ENCODE measurements at places on chromosomes 7 and 10. TPM values are rescaled to one million over a fixed set of nuclear protein-coding genes. Genes with fewer than 3 reads are reported as not detected.

KNDC1 gene
- total RNA-seq: 19.3 TPM

SUN3 gene
- total RNA-seq: not detected

GRCh38 chr10:97593421-97593820 is 3.9 kb downstream of the C10orf62 start:
- no peak for DNase-seq

DNA sequence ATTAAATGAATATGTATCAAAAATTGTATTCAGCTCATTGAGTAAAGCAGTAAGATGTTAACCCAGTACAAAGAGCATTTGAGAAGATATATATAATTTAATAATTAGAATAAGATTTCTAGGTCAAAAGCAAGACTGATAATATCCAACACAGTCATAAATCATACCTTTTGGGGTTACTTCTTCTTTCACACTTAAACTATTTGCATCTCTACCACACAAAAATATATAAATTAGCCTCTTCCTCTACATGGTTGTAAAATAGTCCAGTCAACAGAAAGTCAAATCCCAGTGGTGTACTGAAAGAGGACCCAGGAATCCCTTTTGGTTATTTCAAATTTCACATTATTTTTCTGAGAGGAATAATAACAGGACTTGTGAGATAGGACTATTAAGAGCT is 204.6 kb upstream of the INHBA start:
- DNase-seq: no peak

GRCh38 chr10:33493497-33493896 is 159.0 kb upstream of the NRP1 start:
- DNase-seq: no peak

DNA sequence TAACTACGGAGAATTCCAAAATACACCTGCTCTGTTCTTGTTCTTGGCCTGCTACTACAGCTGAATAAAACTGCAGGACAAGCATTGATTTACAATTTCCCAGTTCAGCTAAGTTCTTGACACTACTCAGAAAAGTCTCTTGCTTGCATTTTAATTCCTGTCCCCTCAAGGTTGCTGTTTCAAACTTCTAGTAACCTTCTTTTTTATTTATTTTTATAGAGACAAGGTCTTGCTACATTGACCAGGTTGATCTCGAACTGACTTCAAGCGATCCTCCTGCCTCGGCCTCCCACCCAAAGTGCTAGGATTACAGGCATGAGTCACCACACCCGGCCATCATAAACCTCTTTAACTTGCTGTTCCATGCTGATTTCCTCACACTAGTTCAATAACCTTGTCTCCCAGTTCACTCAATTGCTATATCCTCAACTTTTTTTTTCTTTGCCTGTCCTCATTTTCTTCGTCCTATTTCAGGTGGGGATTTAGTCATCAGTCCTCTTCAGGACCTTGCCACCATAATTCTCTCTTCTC is 79.9 kb downstream of the ARHGAP21 start:
- no peak for DNase-seq

- DNase-seq: no peak
These were observed 44.4 kb upstream of the SLIT1 start for GRCh38 chr10:97230146-97230545.

DNA sequence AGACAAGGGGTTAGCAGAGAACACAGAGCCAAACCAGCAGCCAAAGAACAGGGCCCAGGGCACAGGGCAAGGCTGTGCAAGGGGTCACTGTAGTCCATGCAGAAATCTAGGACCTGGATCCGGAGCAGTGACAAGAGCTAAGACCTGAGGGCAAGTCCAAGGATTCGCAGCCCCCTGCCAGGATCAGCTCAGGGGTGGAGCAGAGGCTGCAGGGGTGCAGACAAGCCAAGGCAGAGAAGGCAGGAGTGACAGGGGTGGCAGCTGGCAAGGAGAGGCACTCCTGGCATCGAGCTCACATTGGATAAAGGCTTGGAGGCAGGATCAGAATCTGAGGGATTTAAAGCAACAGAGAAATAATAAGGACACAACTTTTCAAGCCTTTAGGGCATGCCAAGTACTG is 80.7 kb upstream of the NANOS1 start:
- no peak for DNase-seq

SPDYE2B gene
- not detected for total RNA-seq

DNA sequence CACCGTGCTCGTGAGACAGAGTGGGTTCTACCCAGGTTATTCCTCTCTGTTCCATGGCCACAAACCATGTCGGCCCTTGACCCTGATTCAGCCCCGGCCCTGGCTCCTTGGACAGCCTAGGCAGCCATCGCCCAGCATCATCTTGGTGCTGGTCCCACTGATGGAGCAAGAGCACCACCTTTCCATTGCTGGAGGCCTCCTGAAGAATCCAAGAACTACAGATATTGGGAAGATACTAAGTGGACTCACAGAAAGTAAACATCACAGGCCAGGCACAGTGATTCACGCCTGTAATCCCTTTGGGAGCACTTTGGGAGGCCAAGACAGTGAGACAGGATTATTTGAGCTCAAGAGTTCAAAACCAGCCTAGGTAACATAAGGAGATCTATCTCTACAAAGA is 125.1 kb downstream of the NT5C2 start:
- no peak for DNase-seq

- DNase-seq: no peak
These were observed 577.8 kb downstream of the ETV1 start for GRCh38 chr7:13411636-13412035.

DNA sequence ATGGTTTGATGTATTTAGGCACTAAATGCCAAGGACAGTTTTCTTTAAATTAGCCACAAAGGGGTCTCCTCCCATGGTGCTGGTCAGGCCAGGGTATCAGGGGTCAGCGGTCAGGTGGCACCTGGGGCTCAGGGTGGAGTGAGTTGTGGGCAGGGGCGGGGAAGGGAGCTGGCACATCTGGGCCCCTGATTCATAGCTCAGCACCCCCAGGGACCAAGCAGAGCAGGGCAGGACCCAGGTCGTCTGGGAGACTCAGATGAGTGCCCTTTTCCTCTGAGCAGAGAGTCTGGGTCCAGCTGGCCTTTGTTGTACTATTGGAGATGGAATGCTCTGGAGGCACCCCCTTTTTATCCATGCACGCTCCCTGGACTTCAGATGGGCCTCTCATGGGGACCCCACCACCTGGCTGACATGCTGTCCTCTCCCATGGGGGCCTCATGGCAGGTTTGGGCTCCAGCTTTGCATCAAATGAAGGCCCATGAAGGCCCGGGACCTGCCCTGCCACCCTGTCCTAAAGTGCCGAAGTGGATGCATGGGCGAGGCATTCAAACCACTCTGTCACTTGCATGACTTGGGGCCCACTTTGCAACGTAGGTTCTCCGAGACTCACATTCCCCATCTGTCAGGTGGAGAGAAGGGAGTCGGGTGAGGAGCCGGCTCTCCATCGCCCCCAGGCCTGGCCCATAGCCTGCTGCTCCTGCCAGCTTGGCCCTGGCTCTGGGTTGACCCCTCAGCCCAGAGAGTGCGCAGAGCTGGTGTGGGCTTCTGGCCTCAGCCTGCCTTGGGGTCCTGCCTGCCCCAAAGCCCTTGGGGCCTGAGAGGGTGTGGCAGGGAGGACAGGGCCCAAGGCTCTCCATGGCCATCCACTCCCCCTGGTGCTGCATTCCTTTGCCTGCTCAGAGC is 66.4 kb downstream of the RAMP3 start:
- DNase-seq: no peak

DNA sequence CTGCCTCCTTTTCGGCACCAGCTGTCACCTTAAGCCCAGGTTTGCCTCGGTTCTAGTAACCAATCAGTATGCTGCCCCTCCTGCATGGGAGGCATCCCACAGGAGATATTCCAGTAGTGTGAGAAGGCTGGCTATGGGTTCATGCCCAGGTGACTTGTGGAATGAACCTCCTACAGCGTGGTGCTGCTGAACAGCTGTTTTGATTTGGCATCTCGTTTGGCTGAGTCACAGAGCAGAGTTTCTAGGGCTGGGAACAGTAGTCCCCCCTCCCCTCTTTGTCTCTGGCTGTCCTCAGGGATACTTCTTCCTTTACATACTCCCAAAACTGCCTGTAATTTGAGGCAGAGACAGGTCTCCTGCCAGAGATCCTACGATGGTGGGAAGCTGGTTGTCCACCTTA is 16.1 kb downstream of the R3HCC1L start:
- no peak for DNase-seq

DNA sequence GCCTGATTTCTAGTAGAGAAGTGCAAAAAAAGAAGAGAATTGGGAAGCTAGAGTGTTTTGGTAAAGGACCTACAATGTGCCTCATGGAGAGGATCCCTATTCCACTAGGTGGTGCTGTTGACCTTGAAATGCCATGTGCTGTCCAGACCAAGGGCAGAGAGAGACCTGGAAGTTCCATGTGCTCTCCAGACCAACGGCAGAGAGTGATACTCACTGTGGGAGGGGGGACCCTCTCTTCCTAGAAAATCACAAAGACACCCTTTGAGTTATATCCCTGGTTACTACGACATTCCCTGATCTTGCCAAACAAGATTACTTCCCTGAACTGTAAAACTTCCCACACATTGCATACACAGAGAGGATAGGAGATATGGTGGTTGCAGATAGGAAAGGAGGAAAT is 212.7 kb upstream of the ZNF804B start:
- peak; percentile 60 for DNase-seq

SNCG gene
- total RNA-seq: 4.8 TPM

DNA sequence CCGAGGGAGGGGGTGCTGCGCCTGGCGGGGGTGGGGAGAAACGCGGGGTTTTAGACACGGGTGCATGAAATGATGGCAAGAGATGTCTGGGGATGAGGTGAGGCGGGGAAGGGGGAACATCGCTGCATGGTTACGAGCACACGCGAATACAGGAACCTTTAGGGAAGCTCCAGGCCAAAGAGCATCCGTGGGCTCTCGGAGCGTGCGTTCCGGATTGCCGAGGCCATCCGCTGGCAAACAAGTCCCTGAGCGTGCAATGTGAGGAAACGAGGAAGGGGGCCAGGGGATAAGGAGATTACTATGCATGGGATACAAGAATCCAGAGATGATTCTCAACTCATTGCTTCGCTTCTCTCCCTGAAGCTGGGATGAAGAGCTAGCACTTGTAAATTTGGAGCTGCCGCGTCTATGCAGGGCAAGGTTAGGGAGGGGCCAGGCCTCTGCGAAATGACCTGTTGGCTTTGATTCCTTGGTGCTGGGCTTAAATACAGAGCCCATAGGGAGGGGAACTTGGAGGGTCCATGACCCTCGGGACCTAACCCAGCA is 520 bp upstream of the WNT2 start:
- DNase-seq: no peak

GRCh38 chr10:72637398-72637857 is 11.5 kb upstream of the MICU1 start:
- DNase-seq: no peak

DNA sequence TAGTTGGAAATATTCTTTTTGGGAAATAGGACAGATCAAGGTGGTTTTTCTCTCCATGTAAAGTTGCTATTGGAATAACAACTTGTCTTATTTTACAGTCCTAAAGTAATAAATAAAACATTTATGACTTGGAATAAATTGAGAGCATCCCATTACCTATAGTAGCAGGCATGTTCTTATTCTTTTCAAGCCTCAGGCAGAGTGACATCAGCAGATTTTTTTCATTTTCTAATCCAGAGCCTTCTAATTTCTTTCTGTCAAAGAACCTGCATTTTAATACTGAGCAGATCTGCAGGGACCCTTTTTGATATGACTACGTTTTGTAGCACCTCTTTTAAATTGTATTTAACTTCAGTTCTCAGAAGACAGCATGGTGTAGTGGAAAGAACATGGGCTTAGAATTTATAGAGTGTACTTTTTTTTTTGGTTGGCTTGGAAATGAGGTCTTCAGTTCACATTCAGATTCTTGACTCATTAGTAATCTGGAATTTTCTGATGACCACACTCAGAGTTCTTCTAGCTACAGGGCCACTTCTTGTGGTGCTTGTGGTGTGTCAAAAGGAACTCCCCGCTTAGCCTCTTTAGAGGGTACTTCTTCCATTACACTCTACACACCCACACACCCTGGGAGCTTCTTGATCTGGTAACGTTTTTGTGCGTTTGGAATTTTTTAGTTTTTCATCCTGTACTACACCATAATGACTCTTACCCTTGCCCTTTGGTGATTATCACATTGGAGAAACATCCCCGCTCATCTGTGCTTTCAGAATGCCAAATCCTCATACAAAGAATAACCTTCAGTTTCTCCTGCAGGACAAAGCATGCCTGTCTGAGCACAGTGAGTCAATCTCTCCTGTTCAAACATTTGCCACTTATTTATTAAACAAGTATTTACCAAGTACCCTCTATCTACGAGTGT is 34.6 kb downstream of the AGK start:
- DNase-seq: no peak

SLC26A5 gene
- 0.40 TPM for total RNA-seq

DNA sequence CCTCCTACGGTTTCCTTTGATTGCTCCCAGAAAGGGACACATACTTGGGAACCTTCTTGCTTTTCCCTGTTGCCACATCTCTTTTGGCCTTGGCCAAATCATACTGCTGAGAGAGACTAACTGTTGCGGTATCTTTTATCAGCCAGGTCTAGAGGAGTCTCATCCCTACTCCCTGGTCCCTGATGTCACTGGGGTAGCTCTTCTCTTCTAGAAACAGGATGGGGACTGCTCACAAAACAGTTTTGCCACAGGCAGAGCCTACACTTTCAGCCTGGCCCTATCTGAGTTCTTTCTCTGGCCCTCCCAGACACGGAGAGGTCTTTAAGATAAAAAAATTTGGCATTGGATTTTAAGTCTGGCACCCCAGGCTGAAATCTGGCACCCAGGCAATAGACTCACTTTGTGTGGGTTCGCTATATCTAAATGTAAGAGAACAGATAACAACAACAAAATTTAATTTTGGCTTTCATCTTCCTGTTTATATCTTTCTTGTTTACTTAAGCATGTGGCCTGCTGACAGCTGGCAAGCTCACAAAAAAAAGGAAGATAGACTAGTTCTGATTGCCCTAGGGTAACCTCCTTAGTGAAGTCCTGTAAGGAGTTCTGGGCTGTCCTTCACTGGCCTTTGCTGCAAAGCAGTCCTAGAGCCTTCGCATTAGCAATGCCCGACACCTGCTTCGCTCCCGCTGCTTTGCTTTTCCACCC is 228.3 kb upstream of the NPVF start:
- no peak for DNase-seq

DNA sequence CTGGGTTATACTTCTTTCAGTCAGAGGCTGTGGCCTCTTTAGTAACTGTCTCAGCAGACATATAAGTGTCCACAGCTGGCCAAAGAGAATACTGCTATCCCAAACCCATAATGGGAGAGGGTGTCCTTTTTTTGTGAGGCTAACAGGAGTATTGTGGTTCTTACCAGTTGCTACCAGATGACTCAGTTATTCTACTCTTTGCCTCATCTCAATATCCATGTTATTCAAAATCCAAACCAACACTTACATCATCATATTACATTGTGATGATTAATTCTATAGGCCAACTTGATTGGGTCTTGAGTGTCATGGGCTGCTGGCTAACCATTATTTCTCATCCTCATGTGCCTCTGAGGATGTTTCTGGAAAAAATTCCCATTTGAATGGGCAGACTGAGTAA is 120.9 kb downstream of the TMEM168 start:
- DNase-seq: no peak

- no peak for DNase-seq
These were observed 225.4 kb downstream of the BMPER start for GRCh38 chr7:34130558-34131295.

- DNase-seq: no peak
These were observed 112.5 kb downstream of the WNT2 start for GRCh38 chr7:117210397-117210796.

ZNF735 gene
- not detected for total RNA-seq

- no peak for DNase-seq
These were observed 72.4 kb downstream of the AUTS2 start for GRCh38 chr7:69670701-69671100.

All from H1 (cell line).